ENCODE measurements at places on chromosomes 13 and 19. TPM values are rescaled to one million over a fixed set of nuclear protein-coding genes. Genes with fewer than 3 reads are reported as not detected.

Gene CEBPA
- total RNA-seq, result 2.5 TPM

Gene CILP2
- not detected for total RNA-seq

Gene SLC25A41
- not detected for total RNA-seq

Gene FLT3LG
- total RNA-seq, result 0.37 TPM

Gene TMEM86B
- total RNA-seq, result 0.21 TPM

Gene C19orf18
- total RNA-seq, result not detected

Gene ALKBH7
- 29.6 TPM for total RNA-seq

Gene SLC5A5
- 0.11 TPM for total RNA-seq

Gene ANGPTL4
- total RNA-seq, result not detected

Gene USE1
- total RNA-seq, result 6.8 TPM

Gene LSM7
- total RNA-seq, result 128 TPM

Gene SYCN
- not detected for total RNA-seq

Gene FAM124A
- 7.1 TPM for total RNA-seq

Gene KLK4
- not detected for total RNA-seq

Gene FOXA3
- not detected for total RNA-seq

Gene THSD8
- total RNA-seq, result 4.7 TPM

Gene ZNF573
- 0.92 TPM for total RNA-seq

Gene ZFR2
- 0.18 TPM for total RNA-seq

Gene CYP2A6
- not detected for total RNA-seq

Gene FKRP
- total RNA-seq, result 11.3 TPM

Gene NECTIN2
- 32.6 TPM for total RNA-seq

Gene MBD3L2
- total RNA-seq, result not detected

Gene STX10
- 26.1 TPM for total RNA-seq

Gene OLFM2
- total RNA-seq, result 14.6 TPM

Gene IGSF23
- total RNA-seq, result not detected

Gene LGALS7B
- total RNA-seq, result not detected

Gene NKG7
- total RNA-seq, result not detected

Gene RUBCNL
- total RNA-seq, result 17.7 TPM

Gene LRRC8E
- total RNA-seq, result not detected

Gene NCR1
- not detected for total RNA-seq

Gene UNC13A
- total RNA-seq, result 0.61 TPM

Gene POLR1D
- 213 TPM for total RNA-seq

Gene DIRAS1
- total RNA-seq, result 7.3 TPM

Gene ZNF560
- total RNA-seq, result 0.69 TPM

Gene CCNA1
- total RNA-seq, result 0.13 TPM

Gene ACP5
- 64.7 TPM for total RNA-seq

Gene ENOX1
- 10.4 TPM for total RNA-seq

Gene GJB6
- not detected for total RNA-seq
